ENCODE measurements at places on chromosomes 4 and X.

DNA sequence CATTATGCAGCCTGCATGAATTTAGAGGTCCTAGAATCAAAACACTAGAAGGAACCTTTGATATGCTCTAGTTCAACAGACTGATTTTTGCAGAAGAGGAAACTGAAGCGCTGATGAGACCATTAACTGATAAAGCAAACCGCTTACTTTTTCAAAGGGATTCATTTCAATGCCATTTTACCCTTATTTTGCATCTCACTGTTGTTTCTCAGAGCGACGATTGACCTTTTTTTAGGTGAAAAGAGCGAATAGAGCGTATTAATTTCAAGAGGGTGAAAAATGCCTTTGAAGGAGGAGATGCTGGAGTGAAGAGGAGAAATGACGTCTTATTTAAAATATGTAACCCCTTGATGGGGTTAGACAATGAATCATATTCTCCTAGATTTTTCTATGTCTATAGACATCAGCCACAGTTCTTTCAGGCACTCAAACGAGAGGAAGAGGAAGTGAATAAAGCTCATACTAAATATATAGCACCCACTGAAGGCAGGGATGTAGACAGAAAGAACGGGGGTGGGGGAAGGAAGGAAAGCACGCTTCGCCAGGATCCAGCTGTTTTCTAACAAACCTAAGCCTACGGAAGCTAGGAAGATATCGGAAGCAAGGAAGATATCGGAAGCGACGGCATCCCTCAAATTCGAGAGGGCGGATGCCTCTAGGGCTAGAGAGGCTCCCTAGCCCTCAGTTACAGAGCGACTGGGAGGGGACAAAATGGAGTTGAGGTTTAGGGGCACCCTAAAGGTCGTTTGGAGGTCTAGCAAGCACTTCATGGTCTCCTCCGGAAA, 848 bp downstream of the ACSL4 start:
- peak; percentile 72 for DNase-seq

DNA sequence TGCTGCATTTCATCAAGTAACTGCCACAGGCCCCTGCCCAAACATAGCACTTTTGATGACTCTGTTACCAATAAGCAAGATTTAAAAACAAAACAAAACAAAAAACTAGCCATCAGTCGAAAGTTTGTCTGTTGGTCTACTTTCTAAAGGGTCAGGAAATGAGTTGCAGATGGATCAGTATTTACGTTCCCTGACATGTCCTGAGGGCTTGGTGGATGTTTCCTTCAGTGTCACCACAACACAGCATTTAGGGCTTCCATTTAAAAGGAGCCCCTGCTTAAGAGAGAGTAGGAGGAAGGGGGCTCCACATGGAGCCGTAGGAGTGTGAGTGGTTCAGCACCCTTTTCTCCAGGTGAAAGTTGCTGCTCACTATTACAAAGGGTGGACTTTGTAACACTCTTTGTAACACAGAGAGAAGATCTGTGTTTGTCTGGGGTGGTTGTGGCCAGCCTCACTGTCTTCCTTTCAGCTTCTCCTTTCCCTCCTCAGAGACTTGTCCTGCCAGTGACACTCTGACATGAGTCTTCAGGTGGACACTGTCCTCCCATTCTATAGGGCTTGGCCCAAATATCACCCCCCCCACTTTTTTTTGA, 167.5 kb upstream of the PDE5A start:
- no peak for DNase-seq

DNA sequence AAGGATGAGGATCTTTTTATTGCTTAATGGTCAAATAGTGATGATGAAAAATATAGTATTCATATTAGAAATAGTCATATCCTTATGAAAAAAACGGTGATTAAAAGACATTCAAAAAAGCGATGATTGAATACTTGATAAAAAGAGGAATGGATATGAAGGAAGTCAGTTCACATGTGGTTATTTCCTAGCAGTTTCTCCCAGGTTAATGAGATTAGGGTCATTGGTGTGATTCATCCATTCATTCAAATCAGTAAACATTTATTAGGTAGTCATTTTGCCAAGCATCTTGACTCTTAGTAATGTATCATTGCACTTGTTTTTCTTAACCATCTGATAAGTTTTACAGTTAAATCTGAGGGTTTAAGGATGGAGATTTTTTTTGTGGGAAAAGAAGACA, 294.1 kb downstream of the ARHGAP24 start:
- no peak for DNase-seq

GRCh38 chr4:170248576-170248975, 158.8 kb upstream of the AADAT start:
- DNase-seq: peak; percentile 39

GRCh38 chrX:56314334-56314733, 82.2 kb downstream of the KLF8 start:
- no peak for DNase-seq

DNA sequence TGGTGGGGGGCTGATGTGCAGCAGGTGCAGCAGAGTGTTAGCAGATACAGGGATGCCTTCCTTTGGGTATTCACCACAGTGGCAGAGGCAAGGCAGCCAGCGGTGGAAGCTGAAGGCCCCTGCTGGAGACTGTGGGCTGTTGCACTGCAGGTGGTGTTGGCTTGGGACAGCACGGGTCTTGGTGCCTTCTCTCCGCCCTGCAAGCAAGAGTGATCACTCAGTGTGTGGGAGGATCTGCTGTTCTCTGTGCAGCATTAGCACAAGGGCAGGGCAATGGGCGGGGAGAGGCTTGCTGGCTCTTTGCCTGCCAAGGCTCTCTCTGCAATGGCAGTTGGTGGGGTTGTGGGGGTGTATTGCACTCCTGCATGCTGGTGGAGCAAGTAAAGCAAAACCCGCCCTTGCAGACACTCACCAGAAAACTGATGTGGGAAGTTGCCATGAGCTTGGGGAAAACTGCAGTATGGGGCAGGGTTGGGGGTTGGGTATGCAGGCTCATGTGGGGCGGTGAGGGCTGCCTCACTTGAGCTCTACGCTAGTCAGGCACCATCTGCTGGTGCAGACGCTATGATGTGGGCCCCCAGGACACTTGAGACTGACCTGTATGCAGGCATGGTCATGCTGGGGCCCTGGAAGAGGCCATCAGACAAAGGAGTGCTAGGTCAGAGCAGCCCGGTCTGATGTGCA, 820.8 kb upstream of the GRIA3 start:
- no peak for DNase-seq

GRCh38 chr4:66639361-66639760, 905.9 kb downstream of the CENPC start:
- peak; percentile 60 for DNase-seq

DNA sequence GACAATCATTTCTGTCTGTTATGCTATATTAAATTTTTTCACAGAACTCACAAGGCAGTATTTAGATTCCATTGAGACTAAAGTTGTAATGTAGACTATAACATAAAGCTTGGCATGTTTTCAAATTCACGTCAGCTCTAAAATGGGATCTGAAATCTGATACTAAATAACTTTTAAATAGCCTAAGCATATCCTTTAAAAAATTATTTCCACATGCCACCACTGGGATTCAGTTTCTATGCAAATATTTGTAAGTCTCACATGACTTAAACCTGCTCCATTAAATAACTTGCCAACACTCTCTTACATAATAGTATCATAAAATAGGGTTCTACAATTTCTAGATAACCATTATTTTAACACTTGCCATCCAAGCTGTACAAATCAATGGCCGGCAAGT, 32.4 kb downstream of the KLHL8 start:
- DNase-seq: peak; percentile 82

GRCh38 chr4:1368421-1369090, 21.5 kb downstream of the UVSSA start:
- DNase-seq: no peak

DNA sequence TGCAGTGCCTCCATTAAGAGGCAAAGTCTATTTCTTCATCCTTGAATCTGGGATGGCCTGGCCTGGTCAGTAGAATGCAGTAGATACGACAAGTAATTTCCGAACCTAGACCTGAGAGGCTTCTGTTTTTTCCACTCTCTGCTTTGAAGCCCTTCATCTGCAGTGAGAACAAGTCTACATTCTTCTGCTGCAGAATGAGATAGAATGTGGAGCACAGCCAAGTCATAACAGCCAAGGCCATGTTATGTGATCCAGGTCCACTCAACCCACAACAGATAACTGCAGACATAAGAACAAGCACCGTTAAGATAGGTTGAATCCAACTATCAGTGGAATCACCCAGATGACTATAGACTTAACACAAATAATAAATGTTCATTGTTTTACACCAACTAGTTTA, 1297.7 kb downstream of the C4orf33 start:
- peak; percentile 41 for DNase-seq

- DNase-seq: no peak
These were observed 201.7 kb downstream of the NLGN4X start for GRCh38 chrX:6026980-6027379.

- no peak for DNase-seq
These were observed 327.4 kb downstream of the RPA4 start for GRCh38 chrX:97211070-97211469.

- DNase-seq: peak; percentile 1
These were observed 199.3 kb upstream of the GRID2 start for GRCh38 chr4:92104506-92104905.

GRCh38 chr4:26724534-26724933, 136.1 kb upstream of the STIM2 start:
- no peak for DNase-seq

GRCh38 chrX:31527455-31528126, 455.8 kb upstream of the FTHL17 start:
- DNase-seq: no peak

DNA sequence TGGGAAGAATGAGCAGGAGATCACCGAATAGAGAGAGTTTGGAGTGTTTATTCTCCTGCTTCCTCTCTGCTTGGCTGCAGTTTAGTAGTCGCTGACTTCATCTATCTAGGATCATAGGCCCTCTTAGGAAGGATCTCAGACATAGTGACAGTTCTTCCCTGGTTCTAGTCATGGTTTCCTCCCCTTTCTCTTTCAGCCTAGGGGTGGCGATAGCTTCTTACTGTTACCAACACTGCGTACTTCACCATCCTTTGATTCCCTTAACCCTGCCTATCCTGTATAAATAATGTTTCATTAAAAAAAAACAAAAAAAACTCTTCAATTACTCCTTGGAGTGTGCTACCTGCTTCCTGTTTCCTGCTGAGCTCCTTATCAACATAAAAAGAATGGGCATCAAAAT, 103.8 kb downstream of the DDX53 start:
- no peak for DNase-seq

DNA sequence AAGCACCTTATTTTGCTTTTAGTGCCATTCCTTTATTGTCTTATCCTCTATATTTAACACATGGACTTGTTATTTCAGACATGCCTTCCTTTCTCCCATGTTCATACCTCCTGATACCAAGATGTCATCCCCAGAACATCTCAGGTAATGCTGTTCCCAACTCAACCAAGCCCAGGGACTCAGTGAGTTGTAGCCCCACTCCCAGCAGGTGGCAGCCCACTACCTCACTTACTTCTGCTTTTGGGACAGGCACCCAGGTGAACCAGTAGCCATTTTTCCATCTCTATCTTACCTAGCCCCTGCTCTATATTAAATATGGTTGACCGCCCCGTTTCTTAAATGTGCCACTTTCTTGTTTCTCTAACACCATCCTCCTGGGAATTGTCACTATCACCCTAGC, 199.0 kb downstream of the DCHS2 start:
- no peak for DNase-seq

DNA sequence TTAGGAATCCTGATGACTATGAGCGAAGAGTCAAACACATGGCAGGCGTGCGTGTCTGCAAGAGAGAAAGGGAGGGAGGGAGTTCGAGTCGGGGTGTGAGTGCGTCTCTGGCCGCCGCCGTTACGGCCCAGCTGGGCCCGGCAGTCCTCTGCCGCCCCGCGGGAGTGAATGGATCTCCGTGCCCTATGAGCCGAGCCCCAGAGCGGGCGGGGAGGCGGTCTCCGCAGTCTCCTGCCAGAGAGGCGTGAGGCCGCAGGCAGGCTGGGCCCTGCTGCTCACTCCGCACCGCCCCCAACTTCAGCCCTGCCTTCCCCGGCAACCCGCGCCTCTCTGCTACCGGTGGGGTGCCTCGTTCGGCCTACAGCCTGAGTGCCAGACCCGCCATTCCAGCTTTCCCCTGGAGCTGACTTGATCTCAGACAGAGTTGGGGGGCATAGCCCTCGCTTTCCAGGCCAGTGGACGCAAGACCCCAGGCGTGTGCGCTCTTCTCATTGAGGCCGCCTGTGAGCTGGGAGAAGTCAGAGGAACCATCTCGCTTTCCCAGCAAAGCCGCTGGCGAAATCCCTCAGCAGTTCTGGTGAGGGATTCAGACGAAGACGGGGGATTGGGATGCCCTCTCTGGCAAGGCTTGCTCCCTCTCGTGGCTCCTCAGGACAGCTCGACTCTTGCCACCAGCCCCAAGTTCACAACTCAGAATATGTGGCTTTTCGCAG, 1.4 kb downstream of the SLC16A2 start:
- peak; percentile 49 for DNase-seq

DNA sequence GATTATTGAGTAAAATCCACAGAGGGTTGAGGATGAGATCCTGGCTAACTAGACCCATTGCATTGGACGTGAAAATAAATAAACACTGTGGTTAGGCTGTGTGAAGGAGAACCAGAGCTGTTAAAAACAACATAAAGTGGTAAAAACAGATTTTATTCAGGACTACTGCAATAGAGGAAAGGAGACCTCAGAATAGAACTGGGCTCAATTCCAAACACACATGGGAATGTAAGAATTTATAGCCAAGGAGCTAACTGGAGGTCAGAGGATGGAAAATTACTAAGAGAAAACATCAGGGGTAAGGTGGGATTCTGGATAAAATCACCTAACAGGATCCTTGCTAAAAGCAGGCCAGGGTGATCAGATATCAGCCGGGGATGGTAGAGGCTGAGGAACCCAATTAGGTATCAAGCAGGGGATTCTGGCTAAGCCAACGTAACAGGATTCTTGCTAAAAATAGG, 112.4 kb downstream of the RNF150 start:
- peak; percentile 87 for DNase-seq

GRCh38 chrX:118272242-118272641, 73.7 kb upstream of the WDR44 start:
- DNase-seq: peak; percentile 22

DNA sequence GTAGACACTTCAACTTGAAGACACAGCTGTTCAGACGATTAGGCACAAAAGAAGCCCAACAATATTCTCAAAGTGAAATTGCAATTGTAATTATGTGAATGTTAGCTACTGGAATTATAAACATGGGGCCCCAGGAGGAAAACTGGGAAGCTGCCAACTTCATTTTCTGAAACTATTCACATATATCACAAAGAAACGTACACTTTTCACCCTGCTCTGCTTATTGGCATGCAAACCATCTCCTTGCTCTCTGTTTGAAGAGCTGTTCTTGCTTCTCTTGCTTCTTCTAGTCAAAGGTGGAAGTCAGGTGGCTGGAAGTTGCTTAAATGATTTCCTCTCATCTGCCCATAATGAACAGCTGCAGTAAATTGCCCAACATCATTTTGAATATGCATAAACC, 320.1 kb downstream of the CFAP299 start:
- peak; percentile 8 for DNase-seq

- DNase-seq: no peak
These were observed 3.6 kb downstream of the IRS4 start for GRCh38 chrX:108732630-108733321.

DNA sequence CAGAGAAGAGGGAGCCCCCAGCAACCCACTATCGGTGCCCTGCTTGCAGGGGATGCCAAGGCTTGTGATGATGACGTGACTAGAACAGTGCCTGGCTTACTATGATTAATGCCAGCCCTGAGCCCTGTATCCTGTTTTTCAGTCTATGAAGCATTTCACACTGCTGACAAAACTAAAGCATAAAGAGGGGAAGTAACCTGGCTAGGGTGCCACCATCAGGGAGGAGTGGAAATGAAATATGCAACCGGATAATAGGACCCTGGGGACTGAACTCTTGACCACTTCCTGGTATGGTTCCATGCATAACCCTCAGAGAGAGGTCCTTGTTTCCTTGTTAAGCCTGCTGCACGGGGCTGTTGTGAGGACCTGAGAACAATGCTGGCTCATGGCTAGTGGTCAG, 50.3 kb downstream of the MED28 start:
- DNase-seq: no peak

All from fibroblast of skin of right quadriceps (primary cell).